Islet precursor cell (in vitro differentiated cells): ENCODE measurements at places on chromosomes 7 and 10.

DNA sequence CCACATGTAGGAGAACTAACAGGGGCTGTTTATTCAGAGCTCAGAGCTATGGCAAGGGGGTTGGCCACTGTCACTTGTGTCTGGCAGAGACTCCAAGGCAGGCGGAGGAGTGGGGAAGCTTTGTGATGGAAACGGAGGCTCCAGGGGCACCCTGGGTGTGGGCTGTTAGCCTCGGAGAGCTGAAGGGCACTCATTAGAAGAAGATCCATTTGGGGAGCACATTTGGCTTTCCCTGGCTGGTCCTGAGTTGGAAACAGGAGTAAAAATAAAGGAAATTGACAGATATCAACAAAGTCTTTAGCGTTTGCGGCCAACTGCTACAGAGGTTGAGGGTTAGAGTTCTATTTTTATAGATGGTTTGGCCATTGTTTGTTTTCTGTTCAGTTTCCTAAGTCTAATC, 288.3 kb upstream of the MKI67 start:
- peak; percentile 17 for DNase-seq

- no peak for DNase-seq
Observed at GRCh38 chr10:77899690-77900089, 26.9 kb downstream of the DLG5 start.

DNA sequence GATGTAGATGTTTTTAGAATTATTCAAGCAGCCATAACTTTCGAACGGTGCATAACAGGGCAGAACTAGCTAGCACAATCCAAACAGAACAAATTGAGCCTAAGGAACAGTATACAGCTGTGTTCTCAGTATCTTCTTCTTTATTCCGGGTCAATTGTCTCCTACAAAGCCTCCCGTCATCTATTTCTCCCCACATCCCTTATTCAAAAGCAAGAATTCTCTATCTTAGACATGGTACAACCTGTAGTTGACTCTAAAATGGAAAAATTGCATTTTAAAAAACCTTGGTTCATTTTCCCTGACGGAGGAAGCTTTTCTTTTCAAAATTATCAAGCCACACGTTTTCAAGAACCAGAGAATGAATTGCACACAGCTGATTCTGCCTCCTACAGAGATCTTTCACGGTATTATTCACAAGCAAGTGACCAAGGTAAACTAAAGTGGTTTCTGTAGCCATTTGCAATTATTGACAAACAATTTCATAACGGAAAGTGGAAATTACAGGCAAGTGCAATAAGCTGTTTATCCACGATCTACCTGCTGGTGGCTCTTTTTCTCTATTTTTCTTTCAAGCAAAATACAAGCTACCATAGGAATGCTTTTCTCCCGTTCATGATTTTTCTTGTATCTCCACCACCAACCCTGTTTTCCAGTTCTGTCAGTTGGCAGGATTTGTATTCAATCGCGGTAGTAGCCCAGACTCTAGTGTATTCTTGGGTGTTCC, 2.3 kb downstream of the GRM8 start:
- DNase-seq: no peak

GRCh38 chr10:15515202-15515601, 144.1 kb upstream of the FAM171A1 start:
- DNase-seq: no peak

GRCh38 chr10:93462371-93462770, 19.8 kb downstream of the MYOF start:
- no peak for DNase-seq

DNA sequence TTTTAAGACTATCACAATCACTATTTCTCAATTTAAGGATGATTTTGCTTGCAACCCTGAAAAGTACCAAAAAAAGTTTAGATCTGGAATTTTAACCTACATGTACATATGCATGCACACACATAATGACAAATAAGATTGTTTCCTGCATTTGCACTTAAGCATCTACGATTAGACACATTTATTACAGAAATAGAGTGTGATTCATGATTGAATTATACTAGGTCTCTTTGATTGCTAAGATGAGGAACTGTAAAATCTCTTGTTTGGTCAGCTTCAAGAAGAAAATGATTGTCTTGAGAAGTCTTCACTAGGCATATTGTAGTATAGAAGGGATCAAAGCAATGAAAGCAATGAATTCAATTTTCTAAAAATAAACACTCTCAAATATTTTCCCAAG, 185.9 kb upstream of the AGR3 start:
- DNase-seq: no peak

GRCh38 chr7:138477581-138477980, 17.5 kb downstream of the TRIM24 start:
- no peak for DNase-seq

GRCh38 chr7:73449422-73449821, 15.8 kb downstream of the FZD9 start:
- DNase-seq: no peak

DNA sequence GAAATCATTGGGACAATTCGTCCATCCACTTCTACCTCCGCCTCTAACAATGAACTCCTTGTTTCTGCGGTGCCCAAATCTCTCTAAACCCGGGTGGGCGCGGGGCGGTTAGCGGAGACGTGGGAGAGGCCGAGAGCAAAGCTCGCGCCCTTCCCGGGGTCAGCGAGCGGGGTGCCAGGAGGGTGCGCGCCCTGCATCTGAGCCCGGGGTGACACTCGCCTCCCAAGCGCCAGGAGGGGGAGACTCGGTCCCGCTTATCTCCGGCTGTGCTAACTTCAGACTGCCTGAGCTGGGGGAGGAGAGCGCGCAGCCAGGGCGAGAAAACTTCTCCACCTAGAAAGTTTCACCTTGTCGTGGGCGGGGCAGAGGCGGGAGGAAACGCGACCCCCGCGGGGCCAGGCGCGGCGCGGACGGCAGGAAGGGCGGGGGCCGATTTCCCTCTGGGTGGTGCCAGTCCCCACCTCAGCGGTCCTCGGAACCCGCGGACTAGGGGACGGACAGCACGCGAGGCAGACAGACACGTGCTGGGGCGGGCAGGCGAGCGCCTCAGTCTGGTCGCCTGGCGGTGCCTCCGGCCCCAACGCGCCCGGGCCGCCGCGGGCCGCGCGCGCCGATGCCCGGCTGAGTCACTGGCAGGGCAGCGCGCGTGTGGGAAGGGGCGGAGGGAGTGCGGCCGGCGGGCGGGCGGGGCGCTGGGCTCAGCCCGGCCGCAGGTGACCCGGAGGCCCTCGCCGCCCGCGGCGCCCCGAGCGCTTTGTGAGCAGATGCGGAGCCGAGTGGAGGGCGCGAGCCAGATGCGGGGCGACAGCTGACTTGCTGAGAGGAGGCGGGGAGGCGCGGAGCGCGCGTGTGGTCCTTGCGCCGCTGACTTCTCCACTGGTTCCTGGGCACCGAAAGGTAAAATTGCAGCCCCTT, at the start of gene MET:
TSS of gene MET (plus strand) at position 516 of the 915 bp plus-strand sequence. CDS start 26,889 bp downstream, outside the sequence.
- DNase-seq: peak; percentile 88

DNA sequence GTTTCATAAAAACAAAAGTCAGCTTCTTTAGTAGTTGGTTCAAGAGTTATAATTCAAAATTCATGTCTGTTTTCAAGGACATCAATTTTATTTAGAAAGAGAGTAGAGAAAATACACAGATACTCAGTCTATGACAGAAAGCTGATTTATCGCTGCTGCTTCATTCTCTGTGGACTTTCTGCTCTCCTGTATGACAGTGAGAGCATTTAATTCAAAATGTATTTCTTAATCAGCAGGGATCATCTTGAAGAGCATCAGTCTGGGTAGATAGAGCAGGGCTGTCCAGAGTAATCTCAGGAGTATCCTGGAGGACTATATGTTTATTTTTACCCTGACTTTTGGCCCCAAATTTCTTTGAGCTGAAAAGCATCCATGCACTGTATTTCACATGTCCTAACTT, 1676.7 kb downstream of the REEP3 start:
- no peak for DNase-seq

- no peak for DNase-seq
Observed at GRCh38 chr10:79422178-79422892, 23.1 kb downstream of the ZCCHC24 start.

DNA sequence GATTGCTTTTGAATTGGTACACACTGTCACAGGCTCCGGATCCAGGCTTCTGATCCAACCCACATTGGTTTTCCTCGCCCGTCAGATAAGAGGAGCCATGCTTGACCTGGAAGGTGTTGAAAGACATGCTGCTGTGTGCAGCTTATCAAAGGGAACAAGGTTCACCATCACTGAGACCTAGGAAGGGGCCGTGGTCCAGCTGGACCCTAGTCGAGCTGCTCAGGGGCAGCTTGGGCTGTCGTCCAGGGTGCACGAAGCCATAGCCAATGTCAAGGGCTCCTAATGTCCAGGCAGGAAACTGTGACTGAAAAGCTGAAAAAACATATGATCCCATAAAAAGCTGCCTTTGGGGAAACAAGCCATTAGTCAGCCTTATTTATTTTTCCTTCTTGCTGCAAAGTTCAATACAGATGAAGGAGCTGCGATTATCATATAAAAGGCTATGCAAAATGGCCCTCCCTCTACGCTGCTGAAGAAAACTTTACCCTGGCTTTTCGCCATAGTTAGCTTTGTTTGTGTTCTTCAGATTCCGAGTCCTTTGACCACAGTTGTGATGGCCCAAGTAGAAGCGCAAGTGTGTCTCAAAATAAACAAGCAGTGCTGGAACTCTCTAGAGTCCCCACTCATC, 118.0 kb downstream of the CREB5 start:
- DNase-seq: no peak

- no peak for DNase-seq
Observed at GRCh38 chr7:4167385-4167910, 514.6 kb upstream of the FOXK1 start.

DNA sequence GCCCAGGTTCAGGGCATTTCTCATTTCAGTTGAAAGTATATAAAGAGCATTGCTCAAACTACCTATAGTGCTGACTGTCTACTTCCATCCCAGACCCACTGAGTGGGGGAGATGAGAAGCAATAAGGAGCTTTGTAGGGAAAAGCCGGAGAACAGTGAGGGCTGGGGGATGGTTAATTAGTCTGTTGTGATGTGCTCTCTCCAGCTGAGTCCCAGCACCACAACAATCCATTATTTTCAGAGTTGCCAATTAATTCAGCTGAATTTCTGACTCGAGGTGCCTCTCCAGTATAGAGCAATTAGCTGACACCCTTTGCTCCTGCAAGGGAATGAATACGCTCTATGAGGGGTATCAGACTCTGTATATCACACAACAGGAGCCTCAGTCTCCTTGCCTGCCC, 1118.6 kb downstream of the SORCS3 start:
- no peak for DNase-seq

DNA sequence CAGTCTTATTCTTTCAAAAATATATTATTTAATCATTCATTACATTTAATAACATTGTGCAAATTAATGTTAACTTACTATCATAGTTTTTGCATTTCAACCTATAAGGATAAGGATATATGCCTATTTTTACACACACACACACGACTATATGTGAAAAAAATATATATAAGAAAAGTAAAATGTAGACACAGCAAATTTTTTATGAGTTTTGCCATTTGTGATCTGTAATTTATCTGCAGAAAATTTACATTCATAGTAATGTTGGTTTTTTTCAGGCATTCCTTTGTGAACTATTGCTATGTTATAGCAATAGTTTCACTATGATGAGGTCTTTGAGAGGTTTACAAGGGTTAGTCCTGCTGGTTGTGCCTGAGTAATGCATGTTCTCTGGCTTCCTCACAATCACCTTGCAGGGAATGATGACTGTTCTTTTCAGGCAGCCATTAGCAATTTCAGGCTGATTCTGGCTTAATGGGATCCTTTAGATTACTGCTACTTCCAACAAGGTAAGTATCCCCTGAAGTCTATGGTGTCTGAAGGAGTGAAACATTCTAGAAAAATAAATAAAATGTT, 183.7 kb upstream of the CDK1 start:
- DNase-seq: no peak

- DNase-seq: peak; percentile 67
Observed at GRCh38 chr7:107201795-107202450, 33.1 kb downstream of the HBP1 start.

GRCh38 chr7:107582875-107583274, 2.8 kb downstream of the BCAP29 start:
- no peak for DNase-seq

DNA sequence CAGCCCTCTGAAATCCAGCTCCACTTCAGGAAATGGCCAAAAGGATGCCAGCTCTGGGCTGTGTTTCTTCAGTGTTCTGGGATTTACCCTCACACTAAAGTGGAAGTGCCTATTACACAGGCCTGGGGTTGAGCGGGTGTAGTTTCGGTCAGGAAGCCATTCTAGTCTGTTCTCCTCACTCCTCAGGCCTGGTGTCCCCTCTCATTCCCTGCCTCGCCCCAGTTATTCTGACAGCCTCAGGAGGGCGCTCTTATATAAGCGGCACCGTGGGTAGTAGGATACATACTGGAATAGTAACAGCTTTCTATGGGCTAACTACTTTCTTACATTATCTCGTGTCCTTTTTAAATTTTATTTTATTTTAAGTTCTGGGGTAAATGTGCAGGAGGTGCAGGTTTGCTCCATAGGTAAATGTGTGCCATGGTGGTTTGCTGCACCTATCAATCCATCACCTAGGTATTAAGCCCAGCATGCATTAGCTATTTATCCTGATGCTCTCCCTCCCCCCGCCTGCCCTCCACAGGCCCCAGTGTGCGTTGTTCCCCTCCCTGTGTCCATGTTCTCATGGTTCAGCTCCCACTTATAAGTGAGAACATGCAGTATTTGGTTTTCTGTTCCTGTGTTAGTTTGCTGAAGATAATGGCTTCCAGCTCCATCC, 12.2 kb upstream of the LGI1 start:
- DNase-seq: peak; percentile 75

GRCh38 chr10:94012834-94013233, 19.1 kb downstream of the PLCE1 start:
- no peak for DNase-seq
